ENCODE measurements at places on chromosomes 12 and 14. TPM values are rescaled to one million over a fixed set of nuclear protein-coding genes. Genes with fewer than 3 reads are reported as not detected.
A peak's percentile ranks its signal among the peaks of the same experiment; 100 is the strongest.

DNA sequence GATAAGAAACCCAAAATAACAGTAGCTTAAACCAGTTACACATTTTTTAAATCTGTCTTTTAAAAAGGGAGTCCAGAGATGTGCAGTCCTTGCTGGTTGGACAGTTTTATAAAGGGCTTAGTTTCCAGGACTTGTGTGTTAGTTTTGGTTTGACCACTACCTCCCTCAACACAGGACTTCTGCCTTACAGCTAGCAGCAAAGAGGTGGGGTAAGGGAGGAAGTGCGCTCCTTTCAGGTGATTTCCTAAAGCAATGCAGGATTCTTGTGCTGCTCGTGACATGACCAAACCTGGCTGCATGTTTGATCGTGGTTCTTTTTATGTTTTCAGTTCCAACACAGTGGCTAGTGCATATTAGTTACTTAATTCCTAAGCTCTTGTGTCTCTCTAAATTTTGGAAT lies 266.2 kb downstream of the TMTC2 start:
- no peak for DNase-seq

DNA sequence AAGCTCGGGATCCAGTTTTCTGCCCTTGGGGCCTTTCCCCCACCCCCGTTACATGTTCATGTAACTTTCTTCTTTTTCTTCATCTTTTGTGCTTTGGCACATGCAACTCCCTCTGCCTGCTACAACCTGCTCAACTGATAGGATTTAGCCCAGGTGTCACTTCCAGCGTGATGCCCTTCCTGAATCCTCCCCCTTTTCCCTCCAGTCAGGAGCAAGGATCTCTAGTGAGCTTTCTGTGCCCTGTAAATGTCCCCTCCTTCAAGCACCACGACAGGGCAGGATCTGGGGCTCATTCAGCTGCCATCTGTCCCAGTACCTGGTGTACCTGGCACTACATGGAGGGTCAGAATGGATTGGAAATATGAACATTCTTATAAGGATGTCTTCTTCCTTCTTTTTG lies 15.3 kb downstream of the PELI2 start:
- DNase-seq: no peak

GRCh38 chr12:19932413-19932812 lies 435.9 kb upstream of the PDE3A start:
- no peak for DNase-seq

DNA sequence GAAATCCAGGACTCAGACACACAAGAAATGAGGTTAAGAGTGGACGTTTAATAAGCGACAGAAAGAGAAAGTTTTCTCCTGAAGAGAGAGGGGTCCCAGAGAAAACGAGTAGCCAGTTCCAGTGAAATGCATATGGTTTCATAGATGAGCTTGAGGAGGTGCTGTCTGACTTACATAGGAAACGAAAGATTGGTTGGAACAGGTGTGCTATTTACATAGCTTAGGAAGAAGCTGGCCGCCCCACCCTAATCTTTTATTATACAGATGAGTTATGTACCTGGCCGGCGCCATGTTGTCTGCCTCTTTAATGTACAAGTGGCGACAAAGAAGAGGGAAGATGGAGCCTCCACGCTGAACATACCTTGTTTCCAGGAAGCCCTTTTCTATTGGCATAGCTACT lies 223.0 kb downstream of the SLC6A15 start:
- no peak for DNase-seq

DNA sequence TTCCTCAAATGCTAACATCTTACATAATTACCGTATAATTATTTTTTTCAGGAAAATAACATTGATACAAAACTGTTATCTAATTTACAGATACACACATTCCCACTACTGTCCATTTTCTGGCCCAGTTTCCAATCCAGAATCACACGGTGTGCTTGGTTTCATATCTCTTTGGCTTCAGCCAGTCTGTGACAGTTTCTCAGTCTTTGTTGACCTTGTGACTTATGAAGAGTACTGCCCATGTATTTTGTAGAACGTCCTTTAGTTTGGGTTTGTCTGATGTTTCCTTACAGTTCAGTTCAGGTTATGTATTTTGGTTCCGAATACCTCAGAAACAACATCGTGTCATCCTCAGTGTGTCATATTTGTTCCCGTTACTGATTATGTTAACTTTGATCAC lies 16.2 kb downstream of the RXYLT1 start:
- no peak for DNase-seq

The GALNT8 gene
- 2.6 TPM for total RNA-seq

The G2E3 gene
- total RNA-seq: 15.2 TPM

GRCh38 chr14:103716091-103716801 lies 636 bp downstream of the ZFYVE21 start:
- peak; percentile 87 for DNase-seq

GRCh38 chr12:80814453-80814852 lies 97.7 kb downstream of the MYF5 start:
- DNase-seq: no peak

The GPRC5A gene
- total RNA-seq: 16.2 TPM

GRCh38 chr12:117111821-117112595 lies 12.8 kb upstream of the TESC start:
- peak; percentile 30 for DNase-seq

- no peak for DNase-seq
Measured at GRCh38 chr12:6355491-6356373, 13.9 kb upstream of the TNFRSF1A start.

DNA sequence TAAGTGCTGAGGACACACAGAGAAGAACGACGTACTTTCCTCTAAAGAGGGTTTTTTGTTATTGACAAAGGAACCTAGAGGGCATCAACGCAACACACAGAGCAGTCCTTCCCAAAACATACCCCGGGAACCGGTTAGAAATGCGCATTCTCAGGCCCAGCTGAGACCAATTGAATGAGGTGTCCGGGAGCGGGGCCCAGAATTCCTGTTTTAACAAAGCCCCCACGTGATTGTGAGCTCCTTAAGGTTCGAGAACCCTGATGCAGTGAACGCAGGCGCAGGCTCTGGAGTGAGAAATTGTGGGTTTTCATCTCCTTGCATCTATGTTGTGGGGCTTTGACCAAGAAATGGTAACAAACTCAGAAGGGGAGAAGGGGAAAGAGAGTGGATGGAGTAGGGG lies 51.0 kb upstream of the TBX3 start:
- DNase-seq: no peak

DNA sequence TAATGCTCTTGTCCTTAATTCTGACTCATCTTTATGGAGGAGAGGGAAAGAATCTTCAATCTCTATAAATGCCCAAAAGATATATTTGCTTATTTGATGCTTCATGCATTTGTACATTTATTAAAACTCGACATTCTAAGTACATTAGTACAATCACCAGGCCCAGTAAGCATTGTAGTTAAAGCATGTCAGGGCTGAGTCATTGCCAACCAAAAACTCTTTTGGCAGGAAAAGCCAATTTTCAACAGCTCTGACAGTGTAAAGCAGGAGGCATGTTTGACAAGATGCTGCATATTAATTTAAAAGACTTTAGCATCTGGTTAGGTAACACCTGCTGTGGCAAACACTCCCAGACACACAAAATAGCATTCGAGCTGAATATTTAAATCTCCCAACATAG lies 290.9 kb downstream of the PPFIA2 start:
- DNase-seq: no peak

- DNase-seq: no peak
Measured at GRCh38 chr12:106106061-106106566, 32.6 kb downstream of the NUAK1 start.

DNA sequence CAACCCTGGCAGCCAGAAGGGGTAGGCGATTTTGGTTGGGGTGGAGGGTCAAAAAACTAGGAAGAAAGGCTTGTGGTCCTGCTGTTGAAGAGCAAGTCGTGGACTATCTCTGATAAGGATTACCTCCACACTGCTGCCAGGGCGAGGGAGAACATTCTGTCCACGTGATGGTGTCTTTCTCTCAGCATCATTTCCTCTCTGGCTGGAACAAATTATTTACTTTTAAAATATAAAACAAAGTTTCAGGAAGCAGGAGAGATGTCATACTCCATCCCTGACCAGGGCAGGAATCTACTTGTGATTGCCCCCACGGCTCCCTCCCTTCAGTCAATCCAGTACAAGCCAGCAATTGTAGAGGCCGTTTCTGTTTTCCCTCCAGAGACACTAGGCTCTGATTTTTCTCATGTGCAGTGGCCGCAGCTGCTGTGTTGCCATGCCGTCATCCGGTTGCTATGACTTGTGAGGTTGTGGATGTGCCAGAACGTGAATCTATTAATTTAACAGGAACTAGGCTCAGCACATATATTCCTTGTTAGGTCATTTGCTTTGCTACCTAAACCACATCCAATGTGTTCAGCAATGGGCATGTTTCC lies 61.5 kb upstream of the PTGR2 start:
- DNase-seq: peak; percentile 87

GRCh38 chr12:40726366-40726765 lies 34.1 kb downstream of the CNTN1 start:
- DNase-seq: no peak

- no peak for DNase-seq
Measured at GRCh38 chr14:52729585-52729924, 411 bp upstream of the STYX start.

GRCh38 chr12:64473176-64473575 lies 21.3 kb downstream of the TBK1 start:
- no peak for DNase-seq

GRCh38 chr14:103391048-103391447 lies 5.8 kb downstream of the MARK3 start:
- no peak for DNase-seq

GRCh38 chr12:112179341-112179740 lies 54.0 kb downstream of the TRAFD1 start:
- peak; percentile 67 for DNase-seq

DNA sequence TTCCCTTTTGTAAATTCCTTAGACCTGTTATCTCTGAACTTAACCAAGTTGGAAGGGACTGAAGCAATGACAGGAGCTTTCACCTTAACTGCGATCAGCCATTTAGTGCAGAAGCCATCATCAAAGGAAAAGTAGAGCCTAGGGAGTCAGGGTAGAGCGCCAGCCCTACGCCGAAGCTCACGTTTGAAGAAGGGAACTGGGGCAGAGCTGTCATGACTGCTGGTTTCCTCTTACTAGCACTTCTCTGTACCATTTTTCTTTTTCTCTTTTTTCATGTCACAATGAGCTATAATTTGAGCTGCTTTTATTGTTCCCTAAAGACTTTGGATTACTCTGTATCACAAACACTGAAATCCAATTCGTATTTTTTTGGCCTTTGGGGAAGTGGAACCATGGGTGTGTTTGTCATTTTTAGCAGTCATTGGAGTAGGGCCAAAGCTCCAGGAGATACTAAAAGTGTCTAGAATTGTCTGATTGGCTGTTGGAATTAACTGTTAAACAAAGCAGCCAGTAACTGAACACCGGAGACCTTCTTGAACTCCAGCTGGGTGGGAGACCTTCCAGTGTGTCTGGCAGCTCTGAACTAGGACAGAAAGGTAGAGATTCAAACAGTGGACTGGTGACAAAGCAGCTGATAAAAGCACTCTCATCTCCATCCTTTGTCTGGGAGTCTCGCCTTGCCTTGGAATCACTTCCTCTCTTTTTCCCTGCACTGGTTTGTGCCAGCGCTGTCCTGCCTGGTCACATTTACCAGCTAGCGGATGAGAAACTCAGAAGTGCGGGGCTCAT lies 9.1 kb downstream of the MTRFR start:
- peak; percentile 20 for DNase-seq

DNA sequence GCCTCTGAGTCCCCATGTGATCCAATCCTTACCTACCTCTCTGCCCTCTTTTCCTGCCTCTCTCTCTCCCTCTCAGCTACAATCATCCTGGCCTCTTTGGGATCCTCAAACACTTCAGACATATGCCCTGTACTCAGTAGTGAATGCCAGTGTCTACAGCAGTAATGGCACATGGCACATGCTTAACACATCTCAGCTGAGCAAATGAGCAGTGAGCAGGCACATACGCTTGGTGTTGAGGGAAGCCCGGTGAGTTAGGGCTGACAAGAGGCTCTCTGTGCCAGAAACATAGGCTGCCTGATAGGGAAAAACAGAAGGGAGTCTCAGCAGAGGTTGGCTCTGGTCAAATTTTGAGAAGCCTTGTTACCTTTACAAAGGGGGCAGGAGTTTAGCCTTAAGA lies 409.1 kb downstream of the TMEM132D start:
- DNase-seq: no peak

The NKX2-8 gene
- total RNA-seq: not detected

DNA sequence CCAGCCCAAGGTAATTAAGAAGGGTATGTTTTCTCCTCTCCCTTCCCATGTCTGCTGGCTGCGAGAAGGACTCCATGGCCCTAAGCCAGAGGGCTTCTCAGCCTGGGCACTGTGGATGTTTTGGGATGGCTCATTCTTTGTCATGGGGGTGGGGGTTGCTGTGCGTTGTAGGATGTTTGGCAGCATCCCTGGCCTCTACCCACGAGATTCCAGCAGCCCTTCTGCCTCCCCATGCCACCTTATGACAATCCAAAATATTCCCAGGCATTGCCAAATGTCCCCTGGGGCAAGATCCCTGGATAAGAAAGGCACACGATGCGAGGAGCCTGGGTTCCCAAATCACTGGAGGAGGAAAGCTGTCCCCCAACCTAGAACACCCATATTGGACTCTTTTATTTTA lies 36.4 kb downstream of the DAO start:
- peak; percentile 18 for DNase-seq

The ANGEL1 gene
- total RNA-seq: 14.4 TPM

The REP15 gene
- 1.5 TPM for total RNA-seq

- DNase-seq: no peak
Measured at GRCh38 chr12:70459786-70460185, 93.7 kb downstream of the KCNMB4 start.

DNA sequence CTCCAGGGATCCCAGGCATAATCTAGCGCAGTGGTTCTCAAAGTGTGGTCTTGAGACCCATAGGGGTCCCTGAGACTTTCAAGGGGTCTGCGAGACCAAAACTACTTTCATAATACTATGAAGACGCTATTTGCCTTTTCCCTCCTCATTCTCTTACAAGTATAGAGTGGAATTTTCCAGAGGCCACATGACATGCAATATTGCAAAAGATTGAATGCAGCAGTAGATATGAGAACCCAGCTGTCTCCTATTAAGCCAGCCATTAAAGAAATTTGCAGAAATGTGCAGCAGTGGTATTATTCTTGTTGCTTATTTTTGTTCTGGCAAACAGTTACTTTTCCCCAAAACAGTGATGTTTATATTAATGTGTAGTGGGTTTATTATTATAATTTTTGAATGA lies 62.8 kb downstream of the VWF start:
- DNase-seq: no peak

GRCh38 chr12:132238488-132238854 lies 90.9 kb downstream of the GALNT9 start:
- DNase-seq: peak; percentile 42

GRCh38 chr12:52395761-52396434 lies 10.2 kb downstream of the KRT82 start:
- DNase-seq: peak; percentile 80

DNA sequence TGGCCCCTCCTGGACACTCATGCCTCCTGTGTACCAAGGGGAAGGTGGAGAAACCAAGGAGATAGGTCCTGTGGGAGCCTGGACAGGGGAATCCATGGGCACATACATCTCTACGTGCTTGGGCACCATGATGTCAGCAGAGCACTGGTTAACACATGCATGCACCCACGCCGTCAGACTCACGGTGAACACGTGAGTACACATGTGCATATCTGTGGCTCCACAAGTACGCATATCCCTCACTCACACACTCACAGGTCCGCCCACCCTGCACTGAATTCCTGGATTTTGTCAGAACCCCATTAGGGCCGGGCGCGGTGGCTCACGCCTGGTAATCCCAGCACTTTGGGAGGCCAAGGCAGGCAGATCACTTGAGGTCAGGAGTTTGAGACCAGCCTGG lies 29.1 kb upstream of the COX6A1 start:
- DNase-seq: no peak

The BATF gene
- 2.0 TPM for total RNA-seq

All from posterior vena cava (tissue), 2 donors.